Mammary microvascular endothelial cell (primary cell): ENCODE measurements at places on chromosomes 3 and 15. TPM values are rescaled to one million over a fixed set of nuclear protein-coding genes. Genes with fewer than 3 reads are reported as not detected.

The FETUB gene
- not detected in 2 replicates for total RNA-seq

The EPB42 gene
- total RNA-seq, result not detected in 2 replicates

The CSTA gene
- total RNA-seq, result not detected in 2 replicates

The LRRC15 gene
- 0.20 and 0.25 TPM in 2 replicates for total RNA-seq

The VPS18 gene
- total RNA-seq, result 48.2 and 52.1 TPM in 2 replicates

The PIERCE2 gene
- 1.5 and 1.7 TPM in 2 replicates for total RNA-seq
